ENCODE measurements at places on chromosomes 3 and 15.

DNA sequence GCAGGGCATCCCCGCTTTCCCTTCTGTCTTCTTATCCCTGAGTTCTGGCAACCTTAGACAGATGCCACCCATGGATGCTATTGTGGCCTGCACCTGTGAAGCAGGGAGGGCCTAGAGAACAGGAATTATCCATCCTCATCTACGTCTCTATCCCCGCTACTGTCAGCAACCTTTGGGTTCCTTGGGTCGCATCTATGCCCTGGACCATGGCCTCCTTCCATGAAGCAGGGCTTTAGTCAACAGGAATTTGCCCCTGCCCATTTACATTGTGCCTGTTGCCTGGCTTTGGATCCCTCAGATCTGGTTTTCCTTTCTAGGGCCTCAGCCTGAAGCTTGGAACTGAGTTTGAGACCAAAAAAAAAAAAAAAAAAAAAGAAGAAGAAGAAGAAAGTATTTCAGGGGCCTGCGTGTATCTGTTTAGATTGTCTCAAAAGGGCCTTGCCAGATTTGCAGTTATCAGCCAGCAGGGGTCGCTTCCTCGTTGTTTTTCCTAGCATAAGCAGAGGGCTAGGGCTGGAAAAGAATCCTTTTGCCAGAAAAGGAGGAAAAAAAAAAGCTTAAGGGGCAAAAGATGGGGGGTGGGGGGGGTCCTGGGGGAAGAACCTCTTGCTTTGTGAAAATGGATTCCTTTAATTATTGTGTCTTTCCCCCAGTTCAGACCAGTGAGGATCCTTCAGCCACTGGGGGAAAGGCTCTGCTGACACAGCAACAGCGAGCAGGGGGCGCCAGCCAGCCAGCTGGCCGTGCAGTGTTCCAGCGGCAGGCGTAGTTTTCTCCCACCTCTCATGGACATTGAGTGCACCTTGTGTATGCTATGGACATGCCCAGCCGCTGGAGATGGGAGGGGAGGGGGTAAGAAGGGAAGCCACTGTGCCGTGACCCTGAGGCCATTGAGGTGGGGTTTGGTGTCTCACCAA, 65.7 kb upstream of the ALDH1L1 start:
- peak; percentile 58 for DNase-seq

- no peak for DNase-seq
Measured at GRCh38 chr15:101551696-101552591, 62.4 kb upstream of the PCSK6 start.

DNA sequence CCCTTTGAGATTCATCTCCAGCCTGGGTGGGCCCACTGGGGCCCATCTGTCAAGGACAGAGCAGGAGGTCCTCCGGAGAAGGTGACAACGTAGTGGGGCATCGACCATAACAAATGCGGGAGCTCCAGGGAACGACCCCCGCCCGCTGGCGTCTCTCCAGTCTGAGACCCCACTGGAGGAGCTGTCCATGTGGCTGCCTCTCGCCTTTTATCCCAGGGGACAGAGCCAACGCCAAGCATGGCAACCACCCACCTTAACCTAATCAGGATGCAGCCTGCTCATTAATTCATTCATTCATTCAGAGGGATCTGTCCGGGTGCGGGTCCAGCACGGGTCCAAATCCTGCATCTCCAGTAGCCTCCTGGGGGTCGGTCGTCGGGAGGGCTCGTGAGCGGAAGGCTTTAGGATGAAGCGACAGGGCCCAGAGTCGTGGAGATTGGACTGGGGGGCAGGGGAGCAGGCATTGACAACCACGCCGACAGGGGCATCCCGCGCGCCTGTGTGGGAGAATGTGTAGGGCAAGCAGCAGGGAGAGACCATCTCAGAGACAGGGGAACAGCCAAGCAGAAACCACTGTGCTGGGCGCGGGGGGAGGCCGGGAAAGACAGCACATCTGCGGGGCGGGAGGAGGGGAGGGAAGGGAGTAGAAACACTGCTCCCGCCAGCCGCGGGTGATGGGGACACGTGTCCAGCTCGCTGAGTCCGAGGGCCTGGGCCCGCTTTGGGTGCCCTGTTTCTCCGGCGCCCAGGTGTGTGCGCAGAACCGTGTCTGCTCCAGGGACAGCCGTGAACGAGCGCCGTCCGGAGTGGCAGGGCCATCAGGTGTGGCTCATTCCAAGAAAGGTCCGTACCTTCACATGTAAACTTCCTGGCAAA, 1.9 kb downstream of the PIGZ start:
- DNase-seq, result no peak

GRCh38 chr15:68352401-68353062, 75.0 kb downstream of the FEM1B start:
- peak; percentile 97 for DNase-seq

GRCh38 chr3:54814224-54814623, 113.6 kb downstream of the LRTM1 start:
- DNase-seq, result no peak

DNA sequence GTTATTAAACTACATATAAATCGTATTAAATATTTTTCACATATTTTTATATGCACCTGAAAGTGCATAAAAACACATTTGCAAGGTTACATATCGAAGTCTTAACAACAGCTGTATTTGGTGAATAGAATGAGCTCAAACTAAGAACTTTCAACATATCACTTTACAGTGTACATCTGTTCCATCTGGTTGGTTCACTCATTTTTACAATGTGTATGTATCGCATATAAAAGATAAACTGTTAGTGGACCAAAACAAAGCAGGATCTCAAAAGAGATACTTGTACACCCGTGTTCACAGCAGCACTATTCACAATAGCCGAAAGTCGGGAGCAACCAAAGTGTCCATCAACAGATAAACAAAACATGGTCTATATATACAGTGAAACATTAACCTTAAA, 55.8 kb downstream of the TBL1XR1 start:
- DNase-seq, result no peak

GRCh38 chr3:124558991-124559845, 171.0 kb upstream of the UMPS start:
- DNase-seq, result peak; percentile 86

DNA sequence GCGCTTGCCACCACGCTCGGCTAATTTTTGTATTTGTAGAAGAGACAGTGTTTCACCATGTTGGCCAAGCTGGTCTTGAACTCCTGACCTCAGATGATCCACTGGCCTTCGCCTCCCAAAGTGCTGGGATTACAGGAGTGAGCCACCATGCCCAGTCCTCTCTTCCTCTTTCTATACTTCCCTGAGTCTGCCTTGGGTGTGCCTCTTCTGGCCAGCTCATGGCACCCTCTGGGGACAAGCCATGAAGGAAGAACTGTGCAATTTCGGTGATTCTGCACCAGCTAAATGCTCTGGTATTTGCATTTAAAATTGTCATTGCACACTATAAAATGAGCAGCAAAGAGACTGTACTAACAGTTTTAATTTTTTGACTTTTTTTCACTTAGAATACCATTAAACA, 66.6 kb downstream of the IL20RB start:
- no peak for DNase-seq

DNA sequence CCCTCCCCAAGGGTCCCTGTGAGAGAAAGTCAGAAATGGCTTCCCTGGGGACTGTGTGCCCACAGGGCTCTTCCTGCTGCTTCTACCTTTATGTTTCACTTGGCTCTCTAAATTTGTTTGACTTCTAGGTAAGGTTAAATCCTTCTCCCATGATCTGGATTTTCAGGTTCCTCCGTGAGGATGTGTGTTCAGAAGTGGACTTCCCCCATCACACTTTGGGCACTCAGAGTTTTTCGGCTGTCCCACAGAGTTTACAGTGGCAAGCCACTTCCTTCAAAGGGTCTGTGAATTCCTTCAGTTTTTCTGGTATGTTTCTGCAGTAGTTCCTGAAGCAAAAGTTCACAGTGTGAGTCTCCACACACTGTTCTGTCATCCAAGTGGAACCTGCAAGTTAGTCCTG, 30.9 kb upstream of the RARB start:
- no peak for DNase-seq

DNA sequence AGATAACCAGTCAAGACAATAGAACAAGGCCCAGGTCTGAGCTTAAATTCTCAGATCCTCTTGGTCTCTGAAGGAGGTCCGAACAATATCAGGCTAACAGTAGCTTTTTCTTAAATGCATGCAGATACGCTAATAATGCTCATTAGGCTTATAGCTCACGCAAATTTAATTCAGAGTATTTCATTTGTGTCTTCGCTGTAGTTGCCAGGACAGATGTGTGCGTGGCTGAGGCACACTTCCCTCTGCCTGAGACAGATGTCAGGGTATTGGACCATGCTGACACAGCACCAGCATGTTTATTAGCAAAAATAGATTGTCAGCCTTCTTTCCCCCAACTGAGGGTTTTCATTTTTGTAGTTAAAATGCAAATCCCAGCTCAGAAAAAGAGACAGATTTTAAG, 102.9 kb upstream of the BFSP2 start:
- no peak for DNase-seq

- no peak for DNase-seq
Measured at GRCh38 chr15:96494505-96494904, 164.0 kb downstream of the NR2F2 start.

GRCh38 chr3:43489930-43490329, 131.9 kb downstream of the ANO10 start:
- no peak for DNase-seq

GRCh38 chr15:36278219-36278618, 301.2 kb upstream of the CDIN1 start:
- peak; percentile 11 for DNase-seq

GRCh38 chr3:154071146-154071545, 50.0 kb upstream of the ARHGEF26 start:
- DNase-seq, result no peak

GRCh38 chr3:160707187-160707794, 30.3 kb downstream of the ARL14 start:
- peak; percentile 58 for DNase-seq

GRCh38 chr15:27214032-27214431, 243.1 kb downstream of the GABRG3 start:
- DNase-seq, result no peak

DNA sequence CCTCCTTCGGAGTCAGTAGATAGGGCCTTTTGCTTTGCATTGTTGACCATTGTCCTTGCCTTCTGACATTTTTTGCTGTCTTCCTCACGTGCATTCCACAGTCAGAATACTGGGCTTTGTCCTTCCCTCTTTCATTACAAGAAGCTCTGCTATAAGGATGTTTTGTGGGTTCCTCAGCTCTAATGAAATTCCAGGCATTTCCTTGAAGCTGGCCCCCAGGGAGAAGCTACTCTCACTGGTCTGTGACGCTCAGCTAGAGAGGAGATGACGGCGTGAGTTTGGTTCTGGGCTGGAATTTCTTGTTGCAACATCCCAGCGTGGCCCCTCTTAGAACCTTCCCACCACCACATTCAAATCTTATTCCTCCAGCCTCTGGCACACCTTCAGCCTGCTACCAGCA, 210.2 kb downstream of the TJP1 start:
- DNase-seq, result no peak

DNA sequence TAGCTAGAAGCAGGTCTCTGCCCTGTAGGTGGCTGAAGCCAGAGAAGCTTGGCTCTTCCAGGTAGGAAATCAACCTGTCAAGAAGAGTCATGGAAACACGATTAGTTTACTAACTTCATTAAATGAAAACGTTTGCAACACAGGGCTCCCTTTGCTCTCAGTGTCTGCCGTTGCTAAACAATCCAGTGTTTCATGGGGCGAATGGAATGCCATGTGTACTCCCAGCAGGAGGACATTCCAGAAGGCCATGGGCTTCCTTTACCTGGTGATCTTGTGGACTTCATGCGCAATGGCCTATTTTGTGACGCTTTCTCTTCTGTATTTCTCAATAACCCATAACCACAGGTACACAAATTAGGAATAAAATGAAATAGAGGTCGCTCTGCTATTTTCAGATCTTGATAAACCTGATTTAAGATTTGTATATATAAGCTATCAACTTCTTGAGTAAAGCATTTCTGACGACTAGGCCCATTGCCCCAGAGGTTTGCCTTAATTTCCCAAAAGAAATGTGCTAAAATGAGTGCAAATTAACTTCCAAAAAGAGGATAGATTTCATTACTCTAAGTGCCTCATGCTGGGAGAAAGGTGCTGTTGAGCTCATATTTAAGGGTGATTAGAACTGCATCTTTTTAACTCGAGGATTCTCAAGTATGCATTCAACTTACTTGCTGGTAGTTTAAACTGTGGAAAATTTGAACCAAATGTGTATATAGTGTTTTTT, 171.0 kb downstream of the EPHA3 start:
- DNase-seq, result no peak

- DNase-seq, result no peak
Measured at GRCh38 chr15:26166429-26166828, 303.3 kb upstream of the ATP10A start.

GRCh38 chr3:158127250-158128219, 17.6 kb downstream of the RSRC1 start:
- peak; percentile 38 for DNase-seq

DNA sequence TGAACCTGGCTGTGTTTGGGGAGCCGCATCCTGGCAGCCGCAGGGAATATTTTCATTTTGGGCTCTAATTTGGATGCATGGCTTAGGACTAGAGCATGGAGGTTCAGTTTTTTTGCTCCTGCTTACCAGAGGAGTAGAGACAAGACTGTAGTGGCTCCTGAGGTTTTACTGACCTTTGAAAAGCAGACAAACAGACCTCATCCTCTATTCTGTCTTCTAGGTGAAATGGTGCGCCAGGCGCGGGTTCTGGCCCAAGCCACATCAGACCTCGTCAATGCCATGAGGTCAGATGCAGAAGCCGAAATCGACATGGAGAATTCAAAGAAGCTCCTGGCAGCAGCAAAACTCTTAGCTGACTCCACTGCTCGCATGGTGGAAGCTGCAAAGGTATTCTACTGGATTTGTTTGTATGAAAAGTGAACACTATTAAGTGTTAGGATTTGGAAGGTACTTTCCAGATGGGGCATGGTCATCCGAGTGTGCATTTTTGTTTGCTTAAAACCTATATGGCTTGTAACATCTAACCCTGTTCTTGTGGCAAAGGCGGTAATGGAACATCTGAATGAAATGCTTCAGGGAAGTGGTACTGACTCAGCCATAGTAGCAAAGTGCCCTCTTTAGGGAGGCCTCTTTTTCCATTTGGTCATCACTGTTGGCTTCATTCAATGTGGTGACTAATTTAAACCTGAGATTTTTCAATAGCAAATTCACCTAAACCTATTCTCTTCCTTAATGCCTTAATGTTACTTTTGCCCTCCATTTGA, 330.7 kb upstream of the TPM1 start:
- peak; percentile 21 for DNase-seq

GRCh38 chr15:27235681-27236080, 264.7 kb downstream of the GABRG3 start:
- DNase-seq, result no peak

GRCh38 chr15:78102211-78102610, 9.8 kb downstream of the SH2D7 start:
- no peak for DNase-seq

DNA sequence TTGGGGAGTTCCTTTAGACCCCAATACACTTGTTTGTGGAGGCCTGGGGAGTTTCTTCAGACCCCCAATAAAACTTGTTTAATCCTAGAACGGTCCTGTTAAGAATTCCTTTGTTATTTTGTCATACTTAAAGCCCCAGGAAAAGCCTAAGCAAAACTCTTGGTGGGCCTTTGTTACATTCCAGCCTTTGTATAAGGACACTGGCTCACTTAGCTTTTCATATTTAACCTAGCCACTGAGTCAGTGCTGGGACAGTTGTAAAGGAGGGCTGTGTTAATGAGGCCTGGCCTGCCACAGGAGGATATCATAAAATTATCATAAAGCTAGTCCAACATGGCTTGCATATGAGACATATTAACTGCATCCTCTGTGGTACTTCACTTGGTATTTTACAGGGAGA, 760.1 kb downstream of the ZNF385D start:
- no peak for DNase-seq
